Pericardium fibroblast (primary cell): ENCODE measurements at places on chromosomes 11 and 22. TPM values are rescaled to one million over a fixed set of nuclear protein-coding genes. Genes with fewer than 3 reads are reported as not detected.

The NCAM1 gene
- 2.6 and 17.3 TPM in 2 replicates for total RNA-seq

The CSF2RB gene
- total RNA-seq: 0.17 and 0.82 TPM in 2 replicates

The MUC5AC gene
- total RNA-seq: not detected in 2 replicates

The FXYD2 gene
- total RNA-seq: not detected in 2 replicates

The CRYBB3 gene
- total RNA-seq: not detected in 2 replicates

The MUC2 gene
- not detected in 2 replicates for total RNA-seq

The SYT13 gene
- total RNA-seq: not detected in 2 replicates

The P2RX6 gene
- total RNA-seq: 4.1 and 4.3 TPM in 2 replicates

The B3GAT1 gene
- total RNA-seq: not detected in 2 replicates

The OR56A1 gene
- not detected in 2 replicates for total RNA-seq

The TNNT3 gene
- total RNA-seq: 12.3 and 28.9 TPM in 2 replicates

The IGLL1 gene
- not detected in 2 replicates for total RNA-seq

The GPHA2 gene
- 0.35 TPM in 1 of 2 replicates, not detected in the other for total RNA-seq
